ENCODE measurements at places on chromosomes 3 and 15.

DNA sequence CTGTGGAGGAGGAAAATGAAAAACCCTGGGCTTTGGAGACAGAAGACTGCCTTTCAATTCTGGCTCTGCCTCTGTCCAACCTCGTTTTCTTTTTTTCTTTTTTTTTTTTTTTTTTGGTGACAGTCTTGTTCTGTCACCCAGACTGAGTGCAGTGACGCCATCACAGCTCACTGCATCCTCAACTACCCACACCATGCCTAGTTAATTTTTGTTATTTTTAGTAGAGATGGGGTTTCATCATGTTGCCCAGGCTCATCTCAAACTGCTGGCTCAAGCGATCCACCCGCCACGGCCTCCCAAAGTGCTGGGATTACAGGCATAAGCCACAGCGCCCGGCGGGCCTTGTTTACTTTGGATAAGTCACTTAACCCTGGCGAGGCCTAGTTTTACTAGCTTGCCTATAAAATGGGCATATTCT lies 66.3 kb upstream of the SLC25A26 start:
- peaks cover 6% of the 10 kb centered on the region for H3K27me3 ChIP-seq
- DNase-seq = no peak
- H3K4me3 ChIP-seq = no peak overlapping the region
- no peaks in the 10 kb centered on the region for H3K36me3 ChIP-seq

DNA sequence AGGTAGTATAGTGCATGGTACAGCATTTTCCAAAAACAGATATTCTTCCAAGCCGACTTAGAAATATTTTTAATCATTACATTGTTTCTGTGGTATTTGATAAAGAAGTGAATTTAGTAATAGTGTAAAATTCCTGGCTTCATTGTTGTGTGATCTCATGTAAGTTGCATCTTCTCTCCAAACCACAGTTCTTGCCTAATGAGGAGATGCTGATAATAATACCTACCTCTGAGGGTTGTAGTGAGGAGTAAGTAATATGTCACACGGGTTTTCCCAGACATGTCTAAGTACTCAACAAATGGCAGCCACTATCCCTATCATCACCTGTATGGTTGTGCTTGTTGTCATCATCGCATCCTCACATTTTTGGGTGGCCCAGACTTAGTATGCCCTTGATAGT lies 167.3 kb downstream of the SLCO3A1 start:
- no peak for DNase-seq
- no peaks in the 10 kb centered on the region for H3K36me3 ChIP-seq
- no peak overlapping the region for H3K27ac ChIP-seq
- H3K4me1 ChIP-seq = no peaks in the 10 kb centered on the region

DNA sequence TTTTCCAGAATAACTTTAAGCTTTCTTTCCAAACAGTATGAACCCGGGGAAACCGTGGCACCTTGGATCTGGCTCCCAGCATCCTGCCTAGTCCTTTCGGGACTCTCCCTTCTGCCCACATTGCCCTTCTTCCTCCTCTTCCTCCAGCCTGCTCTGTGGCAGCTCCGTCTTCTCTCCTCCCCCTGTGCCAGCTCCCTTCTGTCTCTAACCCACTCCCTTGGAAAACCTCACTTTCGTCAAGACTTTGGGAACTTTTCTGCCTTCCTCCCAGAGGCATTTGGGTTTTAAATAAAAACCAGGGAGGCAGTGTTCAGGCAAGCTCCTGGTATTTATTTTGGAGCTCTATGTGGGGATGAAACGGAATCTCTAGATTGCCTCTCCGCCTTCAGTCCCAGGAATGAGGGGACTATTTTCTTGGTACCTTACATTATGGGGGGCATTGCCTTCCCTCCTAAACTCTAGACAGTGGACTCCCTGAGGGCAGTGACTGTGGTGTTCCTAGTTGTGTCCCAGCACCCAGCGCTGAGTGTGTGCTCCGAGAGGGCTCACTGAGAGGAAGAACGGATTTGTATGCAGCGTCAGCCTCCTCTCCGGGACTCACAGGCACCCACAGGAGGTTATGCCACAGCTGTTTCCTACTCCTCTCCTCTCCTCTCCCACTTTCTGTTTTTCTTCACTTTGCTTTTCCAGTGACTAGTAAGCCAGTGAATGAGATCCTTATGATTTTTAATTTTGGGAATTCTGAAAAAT lies 105.4 kb upstream of the MRPS22 start:
- no peak overlapping the region for H3K4me3 ChIP-seq
- H3K4me1 ChIP-seq = peaks cover 8% of the 10 kb centered on the region
- DNase-seq = no peak
- H3K27ac ChIP-seq = no peak overlapping the region
- no peaks in the 10 kb centered on the region for H3K36me3 ChIP-seq

- peaks cover 67% of the 10 kb centered on the region for H3K4me1 ChIP-seq
- H3K27me3 ChIP-seq = no peaks in the 10 kb centered on the region
- peak overlapping the region; percentile 76 for H3K4me3 ChIP-seq
These were observed 3.0 kb downstream of the SELENOT start for GRCh38 chr3:150605998-150606641.

DNA sequence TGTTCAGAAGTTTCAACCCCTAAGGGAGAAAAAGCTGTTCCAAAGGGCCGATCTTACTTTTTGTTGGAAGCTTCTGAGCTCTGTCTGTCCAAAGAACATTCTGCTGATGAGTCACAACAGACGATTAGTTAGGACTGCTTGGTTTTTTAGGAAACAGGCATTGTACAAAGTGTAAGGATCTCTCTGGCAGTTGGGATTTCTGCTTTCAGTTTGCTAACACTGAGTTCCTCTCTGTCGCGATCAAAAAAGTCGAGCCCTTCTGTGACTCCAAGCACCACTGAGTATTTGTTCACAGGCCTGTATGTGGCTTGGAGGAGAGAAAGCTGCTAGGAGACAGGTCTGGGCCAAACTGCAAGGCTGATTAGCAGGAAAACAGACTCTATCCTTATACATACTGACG lies 91.8 kb upstream of the PFN2 start:
- DNase-seq = no peak
- H3K4me1 ChIP-seq = peaks cover 20% of the 10 kb centered on the region
- no peaks in the 10 kb centered on the region for H3K36me3 ChIP-seq
- H3K27ac ChIP-seq = peak overlapping the region; percentile 63
- H3K27me3 ChIP-seq = no peaks in the 10 kb centered on the region

DNA sequence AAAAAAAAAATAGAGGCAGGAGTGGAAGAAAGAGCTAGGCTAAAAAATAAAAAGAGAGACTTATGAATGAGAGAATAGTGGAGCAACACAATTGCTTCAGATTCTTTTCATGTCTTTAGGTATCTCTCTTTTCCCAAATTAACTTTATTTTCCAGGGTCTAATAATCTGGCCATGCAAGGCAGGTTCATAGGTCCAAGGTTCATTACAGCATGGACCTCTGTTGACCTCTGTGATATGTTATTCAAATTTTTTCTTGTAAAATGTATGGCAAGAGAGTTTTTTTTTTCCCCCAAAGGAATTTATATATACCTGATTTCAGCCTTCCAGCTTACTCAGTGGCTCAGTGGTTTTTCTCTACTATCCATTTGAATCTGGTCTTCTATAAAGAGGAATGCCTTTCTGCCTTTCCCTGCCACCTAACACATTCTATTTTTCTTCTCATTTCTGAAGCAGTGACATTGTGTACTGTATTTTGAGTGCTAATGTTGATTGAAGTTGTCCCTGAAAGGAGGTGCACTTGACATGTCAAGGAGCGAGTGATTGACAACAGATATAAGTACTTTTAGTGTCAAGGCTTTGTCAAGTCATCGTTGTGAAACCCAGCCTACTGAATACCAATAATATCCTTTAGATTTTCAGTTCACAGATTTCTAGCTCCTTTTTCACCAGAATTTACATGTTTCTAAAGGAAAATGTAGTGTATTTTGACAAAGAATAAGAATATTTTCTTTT lies 118.5 kb downstream of the MAP2K5 start:
- H3K4me1 ChIP-seq = no peaks in the 10 kb centered on the region
- no peaks in the 10 kb centered on the region for H3K27me3 ChIP-seq
- no peak overlapping the region for H3K4me3 ChIP-seq

GRCh38 chr15:48447058-48447457 lies 115.8 kb downstream of the DUT start:
- H3K27me3 ChIP-seq = no peaks in the 10 kb centered on the region
- DNase-seq = no peak
- no peaks in the 10 kb centered on the region for H3K4me1 ChIP-seq
- H3K36me3 ChIP-seq = peaks cover 14% of the 10 kb centered on the region
- no peak overlapping the region for H3K27ac ChIP-seq
- no peak overlapping the region for H3K4me3 ChIP-seq

DNA sequence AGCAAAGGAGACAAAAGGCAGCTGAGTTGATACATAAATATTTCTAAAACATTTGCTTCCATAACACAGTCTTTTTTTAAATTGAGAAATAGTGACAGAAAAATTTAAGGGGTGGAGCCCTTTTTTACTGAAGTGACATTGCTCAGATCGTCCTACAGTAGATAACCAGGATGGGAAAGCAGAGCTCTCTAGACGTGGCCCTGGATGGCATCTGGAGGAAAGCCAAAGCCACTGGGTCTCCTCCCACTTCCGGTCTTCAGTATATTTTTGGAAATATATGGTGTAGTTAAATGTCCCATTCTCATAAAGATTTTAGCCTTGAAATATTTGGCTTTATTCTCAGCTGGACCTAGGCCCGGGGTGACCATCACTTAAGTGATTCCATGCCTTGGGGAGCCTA lies 326.1 kb downstream of the ZNF621 start:
- no peaks in the 10 kb centered on the region for H3K4me1 ChIP-seq
- H3K27ac ChIP-seq = no peak overlapping the region
- H3K4me3 ChIP-seq = no peak overlapping the region
- no peaks in the 10 kb centered on the region for H3K27me3 ChIP-seq
- no peaks in the 10 kb centered on the region for H3K36me3 ChIP-seq

DNA sequence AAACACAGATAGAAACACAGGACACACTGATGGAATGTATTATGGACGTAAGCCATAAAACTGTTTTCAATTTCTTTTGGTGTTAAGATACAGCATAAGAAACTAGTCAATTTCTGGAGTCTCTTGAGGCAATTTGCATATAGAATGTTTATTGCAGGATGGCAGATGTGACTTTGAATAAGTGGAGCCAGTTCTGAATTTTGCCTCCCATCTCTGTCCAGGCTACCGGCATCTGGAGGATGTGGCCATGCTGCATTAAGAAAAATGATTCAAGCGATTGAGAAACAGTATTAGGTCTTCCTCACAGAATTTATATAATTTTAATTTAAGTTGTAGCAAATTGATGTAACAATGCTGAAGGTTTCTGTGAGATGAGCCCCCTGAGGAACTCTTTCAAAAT lies 81.5 kb downstream of the CHST2 start:
- H3K36me3 ChIP-seq = no peaks in the 10 kb centered on the region
- H3K4me3 ChIP-seq = no peak overlapping the region
- DNase-seq = no peak
- H3K27ac ChIP-seq = no peak overlapping the region
- peaks cover 2% of the 10 kb centered on the region for H3K27me3 ChIP-seq

DNA sequence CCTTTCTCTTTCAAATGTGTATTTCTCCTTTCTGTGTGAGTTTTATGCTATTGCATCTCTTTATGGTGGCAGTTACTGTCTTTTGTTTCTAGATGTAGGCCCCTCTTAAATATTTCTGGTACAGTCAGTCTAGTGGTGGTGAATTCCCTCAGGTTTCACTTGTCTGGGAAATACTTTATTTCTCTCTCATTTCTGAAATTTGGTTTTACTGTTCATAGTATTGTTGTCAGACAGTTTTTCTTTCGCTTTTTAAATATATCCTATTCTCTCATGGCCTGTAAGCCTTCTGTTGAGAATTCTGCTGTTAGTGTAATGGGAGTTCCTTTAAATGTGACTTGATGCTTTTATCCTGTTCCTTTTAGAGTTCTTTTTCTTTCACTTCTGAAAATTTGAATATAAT lies 874.0 kb downstream of the PLOD2 start:
- no peak for DNase-seq
- H3K4me3 ChIP-seq = no peak overlapping the region
- no peaks in the 10 kb centered on the region for H3K27me3 ChIP-seq
- no peak overlapping the region for H3K27ac ChIP-seq

DNA sequence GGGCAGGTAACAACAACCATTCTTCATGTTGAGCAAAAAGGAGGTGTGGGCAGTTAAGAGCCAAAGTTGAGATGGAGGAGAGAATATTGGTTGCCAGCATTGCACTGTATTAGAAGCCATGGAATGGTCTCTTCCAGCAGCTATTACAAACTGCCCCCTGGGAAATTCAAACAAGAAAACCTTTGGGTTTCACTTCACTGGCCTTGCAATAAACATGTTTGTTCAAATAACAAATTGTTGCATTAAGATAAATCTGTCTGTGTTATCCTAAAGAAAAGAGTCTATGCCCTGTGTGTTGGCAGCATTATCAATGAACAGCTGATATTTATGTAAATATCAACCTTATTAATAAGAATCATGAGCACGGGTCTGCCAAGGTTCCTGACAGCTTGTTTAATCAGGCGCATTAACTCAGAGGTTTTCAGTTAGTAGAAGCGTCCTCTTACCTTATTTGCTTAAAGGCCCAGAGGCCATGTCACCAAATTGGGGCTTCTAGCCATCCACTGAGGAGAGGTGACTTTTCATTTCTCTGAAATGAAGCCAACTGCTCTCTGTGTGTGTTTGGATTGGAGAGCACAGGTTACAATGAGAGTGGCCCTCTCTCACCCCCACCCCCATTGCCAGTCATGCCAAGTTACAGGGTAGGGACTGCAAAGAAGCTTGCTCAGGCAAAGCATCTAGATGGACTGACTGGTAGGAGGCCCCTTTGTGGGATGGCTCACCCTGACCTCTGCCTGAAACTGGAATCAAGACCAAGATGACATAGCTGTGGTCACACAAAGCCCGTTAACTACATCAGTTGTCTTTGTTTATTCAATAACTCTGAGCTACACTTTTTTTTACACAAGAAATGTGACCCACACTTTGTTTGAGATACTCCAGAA lies 10.5 kb downstream of the FILIP1L start:
- no peak overlapping the region for H3K4me3 ChIP-seq
- no peaks in the 10 kb centered on the region for H3K27me3 ChIP-seq
- H3K4me1 ChIP-seq = peaks cover 4% of the 10 kb centered on the region
- DNase-seq = no peak

- no peak overlapping the region for H3K4me3 ChIP-seq
- DNase-seq = no peak
- no peaks in the 10 kb centered on the region for H3K27me3 ChIP-seq
- H3K4me1 ChIP-seq = no peaks in the 10 kb centered on the region
- H3K36me3 ChIP-seq = no peaks in the 10 kb centered on the region
- H3K27ac ChIP-seq = no peak overlapping the region
These were observed 315.8 kb upstream of the SATB1 start for GRCh38 chr3:18740631-18741583.

- no peaks in the 10 kb centered on the region for H3K36me3 ChIP-seq
- no peak overlapping the region for H3K4me3 ChIP-seq
- H3K4me1 ChIP-seq = no peaks in the 10 kb centered on the region
- no peak overlapping the region for H3K27ac ChIP-seq
- peaks cover 18% of the 10 kb centered on the region for H3K27me3 ChIP-seq
These were observed 35.4 kb upstream of the ARL8B start for GRCh38 chr3:5086708-5087107.

GRCh38 chr3:185729337-185730055 lies 95.3 kb downstream of the IGF2BP2 start:
- H3K36me3 ChIP-seq = peaks cover 2% of the 10 kb centered on the region
- no peak overlapping the region for H3K4me3 ChIP-seq
- H3K4me1 ChIP-seq = peaks cover 62% of the 10 kb centered on the region

All from neural crest cell (in vitro differentiated cells).